Kidney capillary endothelial cell (primary cell): ENCODE measurements at places on chromosomes 16 and 17.

GRCh38 chr16:84920333-84920732, 91.0 kb downstream of the ZDHHC7 start:
- no peak for DNase-seq

DNA sequence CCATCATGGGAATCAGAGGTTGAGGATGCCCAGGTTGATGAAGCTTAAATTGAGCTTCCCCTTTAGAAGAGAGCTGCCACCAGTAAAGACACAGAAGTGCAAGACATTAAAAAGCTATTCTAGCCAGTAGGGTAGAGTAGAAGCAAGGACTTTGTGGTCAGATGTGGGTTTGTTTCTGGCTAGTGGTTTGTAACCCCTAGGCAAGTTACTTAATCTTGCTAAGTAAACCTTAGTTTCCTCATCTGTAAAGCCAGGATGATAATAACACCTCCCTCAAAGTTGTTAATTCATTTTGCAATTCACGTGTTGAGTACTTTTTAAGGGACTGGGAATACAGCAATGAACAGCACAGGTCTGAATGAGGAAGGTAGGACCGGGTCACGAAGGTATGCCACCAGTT, 3.6 kb downstream of the SNTB2 start:
- no peak for DNase-seq

DNA sequence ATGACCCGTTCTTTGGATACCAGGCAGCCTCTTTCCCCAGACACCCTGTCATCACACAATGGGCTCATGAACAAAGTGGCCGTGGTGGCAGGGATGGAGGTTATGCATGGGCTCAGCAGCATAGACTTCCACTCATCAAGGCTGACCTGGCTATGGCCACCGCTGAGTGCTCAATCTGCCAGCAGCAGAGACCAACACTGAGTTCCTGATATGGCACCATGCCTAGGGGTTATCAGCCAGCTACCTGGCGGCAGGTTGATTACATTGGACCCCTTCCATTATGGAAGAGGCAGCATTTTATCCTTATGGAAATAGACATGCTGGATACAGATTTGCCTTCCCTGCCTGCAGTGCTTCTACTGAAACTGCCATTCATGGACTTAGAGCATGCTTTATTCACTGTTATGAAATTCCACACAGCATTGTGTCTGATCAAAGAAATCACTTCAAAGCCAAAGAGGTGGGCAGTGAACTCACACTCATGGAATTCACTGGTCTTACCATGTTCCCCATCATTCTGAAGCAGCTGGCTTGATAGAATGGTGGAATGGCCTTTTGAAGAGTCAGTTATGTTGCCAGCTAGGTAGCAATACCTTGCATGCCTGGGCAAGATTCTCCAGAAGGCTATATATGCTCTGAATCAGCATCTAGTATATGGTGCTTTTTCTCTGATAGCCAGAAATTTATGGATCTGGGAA, 160.6 kb downstream of the PRKCB start:
- no peak for DNase-seq

GRCh38 chr17:74959826-74960515, 12.6 kb downstream of the HID1 start:
- DNase-seq = no peak

- DNase-seq = no peak
These were observed 39.2 kb downstream of the ITGAM start for GRCh38 chr16:31298958-31299357.

DNA sequence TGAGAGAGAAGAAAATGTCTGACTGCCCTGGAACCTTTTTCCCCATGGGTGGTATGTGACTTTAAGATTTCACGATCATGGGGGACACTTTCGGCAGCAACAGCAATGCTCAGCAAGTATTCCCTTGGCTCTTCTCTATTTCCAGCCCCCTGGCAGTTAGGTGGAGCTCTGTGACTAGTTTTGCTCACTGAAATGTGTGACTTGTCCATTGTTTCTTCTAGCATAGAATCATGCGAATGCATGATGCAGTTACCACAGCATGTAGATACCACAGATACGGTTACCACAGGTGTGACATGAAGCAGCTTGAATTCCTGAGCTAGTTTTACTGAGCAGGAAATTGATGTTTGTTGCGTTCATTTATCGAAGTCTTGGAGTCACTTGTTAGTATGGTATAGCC, 1034.5 kb upstream of the EEF2KMT start:
- DNase-seq = no peak

DNA sequence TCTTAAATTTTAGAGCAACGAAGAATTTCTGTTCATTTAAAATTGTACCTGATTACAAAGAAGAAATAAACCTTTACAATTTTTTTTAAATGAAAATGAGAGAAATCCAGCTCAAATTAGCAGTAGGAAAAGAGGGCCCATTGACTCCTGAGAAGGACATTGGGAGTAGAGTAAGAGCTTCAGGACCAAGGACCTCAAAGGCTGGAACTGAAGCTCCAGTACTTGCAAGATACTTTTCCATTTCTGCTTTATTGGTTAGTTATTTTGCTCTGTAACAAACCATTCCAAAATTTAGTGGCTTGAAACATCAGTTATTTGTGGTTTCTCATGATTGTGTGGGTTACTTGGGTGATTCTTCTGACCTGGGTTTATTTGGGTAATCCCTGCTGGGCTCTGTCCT, 165.9 kb downstream of the PRKCB start:
- DNase-seq = no peak

DNA sequence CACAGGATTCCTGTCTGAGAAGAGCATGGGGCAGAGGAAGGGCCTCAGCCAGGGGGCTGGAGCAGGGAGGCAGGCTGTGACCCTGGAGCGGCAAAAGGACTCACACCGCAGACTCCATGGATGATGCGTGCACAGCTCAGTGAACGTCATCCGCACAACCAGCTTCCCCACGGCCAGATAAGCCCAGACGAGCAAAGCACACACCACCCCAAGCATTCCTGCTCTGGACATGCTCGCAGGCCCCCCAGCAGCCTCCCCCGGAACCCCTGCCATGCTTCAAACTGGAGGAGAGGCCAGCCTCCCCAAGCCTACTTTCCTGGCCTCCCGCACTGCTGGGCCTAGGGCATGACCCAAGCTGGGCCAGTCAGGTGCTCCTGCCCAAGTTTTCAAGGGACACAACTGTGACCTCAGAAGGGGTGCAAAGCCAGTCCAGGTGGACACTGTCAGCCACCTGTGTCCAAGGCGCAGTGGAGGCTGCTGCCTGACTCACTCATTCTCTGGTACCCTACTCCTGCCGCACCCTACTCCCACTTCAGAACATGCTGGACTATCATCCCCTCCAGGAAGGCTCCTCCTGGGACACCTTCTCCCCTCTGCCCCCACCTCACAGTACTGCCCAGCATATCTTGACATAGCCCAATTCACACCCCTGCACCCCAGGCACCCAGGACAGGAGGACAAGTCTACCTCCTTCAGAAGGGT, 4.8 kb downstream of the BCAR1 start:
- no peak for DNase-seq

- no peak for DNase-seq
These were observed 6.4 kb upstream of the PRSS21 start for GRCh38 chr16:2810651-2811050.

DNA sequence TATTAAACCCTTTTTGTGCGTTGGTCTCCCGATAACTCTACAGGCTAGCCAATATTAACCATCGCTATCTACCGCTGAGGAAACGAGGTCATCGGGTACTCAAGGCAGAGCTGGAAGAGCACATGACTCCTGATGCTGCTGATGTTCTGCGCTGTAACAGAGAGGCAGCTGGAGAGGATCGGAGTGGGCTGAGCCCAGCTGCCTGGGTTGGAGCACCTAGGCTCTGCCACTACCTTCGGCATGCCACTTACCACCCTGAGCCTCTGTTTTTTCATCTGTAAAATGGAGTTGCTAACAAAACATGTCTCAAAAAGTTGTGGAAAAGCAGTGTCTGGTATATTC, 432 bp upstream of the SLC46A1 start:
- DNase-seq = no peak

DNA sequence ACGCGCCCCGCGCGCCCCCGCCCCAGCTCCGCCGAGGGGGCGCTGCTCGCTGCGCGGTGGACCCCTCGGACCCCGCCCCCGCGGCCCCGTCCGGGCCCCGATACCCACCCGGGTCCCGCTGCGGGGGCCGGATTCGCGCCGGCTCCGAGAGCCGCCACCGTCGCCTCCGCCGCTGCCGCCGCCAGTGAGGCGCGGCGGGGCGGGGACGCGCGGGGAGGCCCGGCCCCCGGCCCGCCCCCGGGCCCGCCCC, at the start of gene TBC1D16:
TBC1D16 (minus strand) TSS at position 186 of the 250 bp plus-strand sequence. CDS start 22,325 bp downstream, outside the sequence.
- DNase-seq = no peak

GRCh38 chr16:29910819-29911675, 10.8 kb downstream of the ASPHD1 start:
- no peak for DNase-seq

DNA sequence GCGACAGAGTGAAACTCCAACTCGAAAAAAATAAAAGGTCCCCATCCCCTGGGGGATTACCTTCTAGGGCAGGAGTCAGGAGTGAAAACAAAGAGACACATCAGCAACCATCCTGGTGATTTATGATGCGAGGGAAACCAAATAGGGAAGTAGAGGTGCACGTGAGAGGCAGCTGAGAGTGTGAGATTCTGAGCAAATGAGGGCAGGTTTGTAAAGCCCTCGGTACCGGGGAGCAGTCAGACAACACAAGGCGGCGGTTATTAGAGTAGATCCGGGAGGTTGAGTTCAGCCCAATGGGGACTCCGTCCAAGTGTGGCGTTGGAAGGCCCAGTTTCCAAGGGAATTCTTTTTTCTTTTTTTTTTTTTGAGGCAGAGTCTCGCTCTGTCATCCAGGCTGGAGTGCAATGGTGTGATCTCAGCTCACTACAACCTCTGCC, 7.4 kb upstream of the ARMC7 start:
- no peak for DNase-seq

DNA sequence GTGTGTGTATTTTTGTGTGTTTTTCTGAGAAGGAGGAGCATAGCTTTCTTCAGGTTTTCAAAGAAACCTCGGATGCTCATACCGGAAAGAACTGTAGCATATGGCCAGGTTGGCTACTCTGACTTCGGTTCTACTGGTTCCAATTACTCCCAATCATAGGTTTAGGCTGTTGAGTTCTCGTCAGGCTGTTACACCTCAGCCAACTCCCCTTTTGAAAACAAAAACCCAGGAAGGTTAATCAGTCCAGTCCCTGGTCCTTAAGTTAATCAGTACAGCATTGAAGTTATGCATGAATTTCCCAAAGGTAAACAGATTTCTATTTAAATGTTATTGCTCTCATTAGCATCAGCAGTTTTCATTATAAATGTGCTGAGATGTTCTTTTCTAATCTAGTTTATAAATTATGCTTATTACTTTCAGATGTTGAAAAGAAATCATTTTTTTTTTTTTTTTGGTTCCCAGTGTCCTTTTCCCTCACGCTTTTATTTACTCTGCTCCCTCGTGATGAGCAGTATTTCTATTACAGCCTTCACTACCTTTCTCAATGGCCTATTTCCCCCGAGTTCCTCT, 111.0 kb downstream of the NPIPB5 start:
- no peak for DNase-seq

DNA sequence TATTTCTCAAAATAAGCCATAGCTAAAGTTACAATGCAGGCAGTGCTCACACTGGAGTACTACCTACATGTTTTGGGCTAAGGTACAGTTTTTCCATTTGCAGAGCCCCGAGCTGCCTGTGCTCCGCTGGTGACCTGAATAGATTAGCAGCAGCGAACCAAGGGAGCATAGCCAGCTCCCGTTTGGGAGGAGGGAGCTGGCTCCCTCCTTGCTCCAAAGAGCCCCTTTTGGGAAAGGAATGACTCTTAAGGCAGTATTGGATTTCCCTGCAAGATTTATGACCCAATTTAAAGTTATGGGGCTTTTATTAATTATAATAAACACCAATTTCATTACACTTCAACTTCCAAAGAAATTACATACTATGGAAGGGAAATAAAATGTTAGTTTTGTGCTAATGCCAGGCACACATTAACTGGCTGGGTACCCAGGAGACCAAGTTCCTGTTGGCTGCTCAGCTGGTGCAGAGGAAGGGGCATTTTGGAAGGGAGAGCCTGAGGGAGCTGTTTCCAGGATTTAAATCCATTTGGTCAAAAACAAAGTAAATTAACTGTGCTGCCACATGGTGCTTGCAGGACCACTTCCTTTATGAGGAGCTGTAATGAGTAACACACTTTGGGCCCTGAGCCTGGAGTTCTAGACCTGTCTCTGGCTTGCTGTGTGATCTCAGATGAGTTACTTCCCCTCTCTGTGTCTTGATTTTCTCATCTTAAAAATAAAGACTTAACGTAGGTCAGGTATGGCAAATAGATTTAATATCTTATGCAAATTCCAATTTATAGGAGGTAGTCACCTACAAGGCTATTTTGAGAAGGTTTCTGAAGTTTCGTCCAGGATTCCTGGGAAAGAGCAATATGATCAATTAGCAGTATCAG, 362.1 kb upstream of the CCL2 start:
- DNase-seq = no peak

DNA sequence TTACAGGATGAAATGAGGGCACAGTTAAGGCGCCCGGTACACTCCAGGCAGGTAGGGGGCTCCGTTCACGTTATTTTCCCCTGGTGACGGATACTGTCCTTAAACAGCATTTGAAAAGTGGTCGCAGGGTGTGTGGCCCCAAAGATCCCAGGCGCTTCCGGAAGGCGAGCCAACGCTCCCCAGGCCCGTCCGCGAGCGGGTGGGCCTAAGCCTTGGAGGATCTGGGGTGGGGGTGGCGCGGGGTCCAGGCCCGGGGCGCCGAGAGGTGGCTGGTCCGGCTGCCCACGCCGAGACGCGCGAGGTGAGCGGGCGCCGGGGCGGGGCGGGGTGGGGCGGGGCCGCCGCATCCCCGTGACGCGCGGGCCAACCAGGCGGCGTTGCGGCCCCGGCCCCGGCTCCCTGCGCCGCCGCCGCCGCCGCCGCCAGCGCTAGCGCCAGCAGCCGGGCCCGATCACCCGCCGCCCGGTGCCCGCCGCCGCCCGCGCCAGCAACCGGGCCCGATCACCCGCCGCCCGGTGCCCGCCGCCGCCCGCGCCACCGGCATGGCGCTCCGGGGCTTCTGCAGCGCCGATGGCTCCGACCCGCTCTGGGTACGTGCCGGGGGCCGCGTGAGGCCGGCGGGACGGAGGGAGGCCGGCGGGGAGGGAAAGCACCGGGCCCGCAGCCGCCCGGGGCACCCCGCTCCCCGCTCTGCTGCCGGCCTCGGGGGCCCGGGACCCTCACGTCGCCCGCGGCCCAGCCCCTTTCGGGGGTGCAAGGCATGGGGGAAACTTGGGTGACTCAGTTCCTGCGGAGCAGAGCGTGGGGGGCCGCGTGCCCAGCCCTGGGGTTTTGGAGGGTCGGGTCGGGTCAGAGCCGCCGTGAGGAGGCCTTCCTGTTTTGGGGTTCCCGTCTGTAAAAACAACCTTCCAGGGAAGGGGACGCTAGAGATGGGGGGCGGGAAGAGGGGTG, at the start of gene ABCC1:
ABCC1 (plus strand) TSS at position 407 of the 951 bp plus-strand sequence; CDS start at position 543, 136 bp downstream.
- no peak for DNase-seq
